ENCODE measurements at places on chromosomes 7 and 10. TPM values are rescaled to one million over a fixed set of nuclear protein-coding genes. Genes with fewer than 3 reads are reported as not detected.

GRCh38 chr7:31146030-31146429 is 93.9 kb downstream of the ADCYAP1R1 start:
- no peaks in the 10 kb centered on the region for H3K36me3 ChIP-seq
- H3K27ac ChIP-seq = no peak overlapping the region
- no peaks in the 10 kb centered on the region for H3K27me3 ChIP-seq
- no peaks in the 10 kb centered on the region for H3K4me1 ChIP-seq
- no peak for DNase-seq

TMEM176A gene
- total RNA-seq = 30.7 TPM

COL26A1 gene
- not detected for total RNA-seq

- no peak overlapping the region for H3K27ac ChIP-seq
- no peaks in the 10 kb centered on the region for H3K4me1 ChIP-seq
- no peak overlapping the region for H3K4me3 ChIP-seq
- no peaks in the 10 kb centered on the region for H3K27me3 ChIP-seq
These were observed 956.2 kb downstream of the SORCS3 start for GRCh38 chr10:105597312-105597711.

DNA sequence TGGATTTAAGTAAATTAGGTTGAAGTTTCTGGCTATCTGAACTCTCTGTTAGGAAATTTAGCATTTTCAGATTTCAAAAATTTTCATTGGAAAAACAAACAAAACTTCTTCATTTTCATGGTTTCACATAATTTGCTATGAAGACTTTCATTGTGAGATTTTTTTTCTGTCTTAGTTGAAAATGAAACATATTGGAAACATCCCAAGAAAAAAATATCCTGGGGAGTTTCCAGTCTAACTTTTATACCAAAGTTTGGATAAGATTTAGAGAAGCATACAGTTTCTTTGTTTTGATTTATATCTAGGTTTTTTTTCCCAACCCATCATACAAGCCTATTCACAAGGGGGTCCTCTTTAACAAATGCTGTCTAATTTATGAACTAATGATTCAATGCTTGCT is 300.5 kb upstream of the SEMA3A start:
- DNase-seq = no peak
- H3K27ac ChIP-seq = no peak overlapping the region
- H3K4me3 ChIP-seq = no peak overlapping the region
- H3K4me1 ChIP-seq = no peaks in the 10 kb centered on the region

DNA sequence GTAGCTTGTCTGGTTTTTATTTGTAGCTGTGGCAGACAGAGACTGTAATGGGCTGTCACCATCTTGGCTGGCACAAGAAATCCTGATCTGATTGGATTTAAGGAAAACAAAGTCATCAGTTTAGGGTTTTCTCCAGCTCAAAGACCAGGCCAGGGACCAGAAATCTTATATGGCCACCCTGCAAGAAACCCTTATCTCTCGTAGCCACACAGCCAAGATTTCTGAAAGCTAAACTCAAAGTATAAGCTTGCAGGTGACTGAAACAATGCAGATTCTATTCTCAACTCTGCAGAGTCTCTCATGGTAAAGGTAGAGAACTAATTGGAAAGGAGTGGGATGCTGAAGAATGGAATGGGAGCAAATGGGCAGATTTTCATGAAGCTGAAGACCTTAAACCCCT is 3.2 kb upstream of the ASB13 start:
- H3K27me3 ChIP-seq = no peaks in the 10 kb centered on the region
- H3K4me3 ChIP-seq = no peak overlapping the region
- DNase-seq = no peak

GRCh38 chr10:67603086-67603485 is 92.9 kb downstream of the CTNNA3 start:
- H3K27ac ChIP-seq = no peak overlapping the region
- H3K36me3 ChIP-seq = no peaks in the 10 kb centered on the region
- H3K4me3 ChIP-seq = no peak overlapping the region

DNA sequence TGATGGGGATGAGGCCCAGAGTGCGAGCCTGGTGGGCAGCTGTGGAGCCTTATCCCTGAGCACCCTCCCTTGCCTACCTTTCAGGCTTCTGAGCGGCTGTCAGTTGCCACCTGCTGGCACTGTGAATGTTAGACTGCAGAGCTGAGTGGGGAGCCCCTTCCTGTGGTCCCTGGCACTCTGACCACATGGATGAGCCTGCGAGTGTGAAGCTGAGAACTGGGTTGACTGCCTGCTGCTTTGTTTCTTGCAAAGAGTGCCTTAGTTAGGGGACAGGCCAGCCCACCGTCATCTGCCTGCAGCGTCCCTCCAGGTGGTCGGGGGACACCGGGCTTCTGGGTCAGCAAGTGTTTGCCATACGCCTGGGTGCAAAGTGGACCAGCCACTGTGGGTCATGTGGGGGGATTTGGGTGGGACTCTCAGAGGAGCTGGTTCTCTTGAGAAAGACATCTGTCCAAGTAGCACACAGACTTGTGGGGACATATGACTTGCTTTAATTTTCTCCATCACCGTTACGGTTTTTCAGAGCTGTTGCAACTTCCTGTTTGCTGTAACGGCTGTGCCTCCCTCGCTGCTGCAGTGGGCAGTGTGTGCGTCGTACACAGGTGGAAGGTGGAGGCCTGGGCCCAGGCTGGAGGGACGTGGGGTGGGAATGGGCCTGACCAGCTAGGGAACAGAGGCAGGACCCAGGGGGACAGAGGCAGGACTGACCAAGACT is 13.7 kb downstream of the INPP5A start:
- H3K4me3 ChIP-seq = no peak overlapping the region
- no peaks in the 10 kb centered on the region for H3K36me3 ChIP-seq
- no peak overlapping the region for H3K27ac ChIP-seq
- H3K27me3 ChIP-seq = no peaks in the 10 kb centered on the region
- H3K4me1 ChIP-seq = no peaks in the 10 kb centered on the region
- DNase-seq = no peak

DNA sequence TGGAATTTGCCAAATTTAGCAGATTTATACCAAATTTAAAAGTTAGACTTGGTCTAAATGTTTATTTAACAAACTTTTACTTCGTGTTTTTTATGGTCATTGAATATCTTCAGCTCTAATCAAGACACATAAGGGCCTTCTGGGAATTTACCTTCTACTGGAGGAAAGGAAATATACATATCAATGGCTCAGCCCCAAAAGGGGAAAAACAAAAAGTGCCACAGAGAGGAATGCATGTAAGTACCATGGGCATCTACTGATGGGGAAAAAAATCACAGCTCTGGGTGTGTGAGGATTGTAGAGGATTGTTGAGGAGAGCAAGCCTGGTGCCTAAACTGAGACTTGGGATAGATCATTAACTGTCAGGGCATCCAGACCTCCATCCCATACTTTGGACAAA is 260.3 kb downstream of the SORCS1 start:
- H3K36me3 ChIP-seq = no peaks in the 10 kb centered on the region
- no peak overlapping the region for H3K27ac ChIP-seq
- no peaks in the 10 kb centered on the region for H3K4me1 ChIP-seq

GRCh38 chr7:128739048-128739962 is at the start of gene CALU:
TSS of gene CALU (plus strand) at chr7:128739359. CDS start at chr7:128748584, 9,225 bp downstream.
- no peaks in the 10 kb centered on the region for H3K36me3 ChIP-seq
- peak; percentile 99 for DNase-seq
- peak within 1 kb of the TSS; percentile 70 for H3K4me3 ChIP-seq
- no peaks in the 10 kb centered on the region for H3K27me3 ChIP-seq
- H3K27ac ChIP-seq = peak within 1 kb of the TSS; percentile 59
- peaks cover 3% of the 10 kb centered on the region for H3K4me1 ChIP-seq

GRCh38 chr7:80264769-80265495 is 130.3 kb downstream of the GNAI1 start:
- no peak overlapping the region for H3K27ac ChIP-seq
- DNase-seq = no peak
- no peaks in the 10 kb centered on the region for H3K36me3 ChIP-seq
- no peaks in the 10 kb centered on the region for H3K4me1 ChIP-seq

DNA sequence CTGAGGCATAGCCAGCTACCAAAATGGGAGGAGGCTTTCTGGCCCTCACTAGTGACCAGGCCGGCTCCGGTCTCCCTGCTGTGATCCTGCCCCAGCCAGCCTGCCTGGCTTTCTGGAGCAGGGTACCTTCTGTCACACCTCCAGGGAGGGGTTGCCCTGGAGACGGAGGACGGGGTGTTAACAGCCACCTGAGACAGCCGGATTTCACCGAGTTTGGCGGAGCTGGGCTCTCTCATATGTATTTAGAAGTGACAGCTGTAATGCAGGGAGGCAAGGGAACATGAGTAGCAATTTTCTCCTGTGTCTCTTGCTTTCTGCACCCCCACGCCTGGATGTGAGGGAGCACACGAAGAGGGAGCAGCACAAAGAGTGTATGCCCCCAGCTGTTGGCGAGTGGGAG is 473.3 kb downstream of the PLXNA4 start:
- H3K4me3 ChIP-seq = no peak overlapping the region
- no peaks in the 10 kb centered on the region for H3K4me1 ChIP-seq
- no peaks in the 10 kb centered on the region for H3K27me3 ChIP-seq
- no peaks in the 10 kb centered on the region for H3K36me3 ChIP-seq
- no peak for DNase-seq
- H3K27ac ChIP-seq = no peak overlapping the region

CCL24 gene
- total RNA-seq = 2.4 TPM

DNA sequence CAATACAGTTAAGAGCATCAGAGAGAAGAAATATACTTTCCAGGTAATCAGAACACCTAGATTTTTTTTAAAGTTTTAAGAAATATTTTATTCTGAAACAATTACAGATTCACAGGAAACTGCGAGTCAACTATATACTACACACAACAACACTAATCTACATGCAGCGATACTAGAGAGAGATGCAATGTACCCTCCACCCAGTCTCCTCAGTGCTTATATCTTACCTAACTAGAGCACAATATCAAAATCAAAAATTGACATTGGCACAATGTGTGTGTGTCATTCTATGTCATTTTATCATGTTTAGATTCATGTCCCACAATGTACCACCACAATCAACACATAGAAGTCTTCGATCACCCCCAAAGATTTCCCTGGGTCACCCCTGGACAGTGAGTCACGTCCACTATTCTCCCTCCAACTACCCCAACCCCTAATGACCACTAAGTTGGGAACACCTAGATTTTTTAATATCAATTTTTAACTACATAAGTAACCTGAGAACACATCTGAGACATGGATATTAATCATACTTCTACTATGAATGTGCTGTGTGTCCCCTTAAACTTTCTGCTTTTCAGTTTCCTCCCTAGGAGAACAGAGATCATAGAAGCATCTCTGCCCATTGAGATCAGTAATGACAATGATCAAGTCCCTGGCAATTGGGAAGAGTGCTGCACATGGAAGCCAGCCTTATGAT is 86.5 kb downstream of the GSAP start:
- DNase-seq = no peak
- H3K27ac ChIP-seq = peak overlapping the region; percentile 12
- H3K4me1 ChIP-seq = no peaks in the 10 kb centered on the region

- H3K4me3 ChIP-seq = no peak overlapping the region
- peaks cover 4% of the 10 kb centered on the region for H3K4me1 ChIP-seq
- peak overlapping the region; percentile 64 for H3K27ac ChIP-seq
- H3K27me3 ChIP-seq = no peaks in the 10 kb centered on the region
These were observed 64.8 kb upstream of the DNAJB6 start for GRCh38 chr7:157271991-157272324.

AKR1D1 gene
- total RNA-seq = not detected

ACBD7 gene
- not detected for total RNA-seq

DNA sequence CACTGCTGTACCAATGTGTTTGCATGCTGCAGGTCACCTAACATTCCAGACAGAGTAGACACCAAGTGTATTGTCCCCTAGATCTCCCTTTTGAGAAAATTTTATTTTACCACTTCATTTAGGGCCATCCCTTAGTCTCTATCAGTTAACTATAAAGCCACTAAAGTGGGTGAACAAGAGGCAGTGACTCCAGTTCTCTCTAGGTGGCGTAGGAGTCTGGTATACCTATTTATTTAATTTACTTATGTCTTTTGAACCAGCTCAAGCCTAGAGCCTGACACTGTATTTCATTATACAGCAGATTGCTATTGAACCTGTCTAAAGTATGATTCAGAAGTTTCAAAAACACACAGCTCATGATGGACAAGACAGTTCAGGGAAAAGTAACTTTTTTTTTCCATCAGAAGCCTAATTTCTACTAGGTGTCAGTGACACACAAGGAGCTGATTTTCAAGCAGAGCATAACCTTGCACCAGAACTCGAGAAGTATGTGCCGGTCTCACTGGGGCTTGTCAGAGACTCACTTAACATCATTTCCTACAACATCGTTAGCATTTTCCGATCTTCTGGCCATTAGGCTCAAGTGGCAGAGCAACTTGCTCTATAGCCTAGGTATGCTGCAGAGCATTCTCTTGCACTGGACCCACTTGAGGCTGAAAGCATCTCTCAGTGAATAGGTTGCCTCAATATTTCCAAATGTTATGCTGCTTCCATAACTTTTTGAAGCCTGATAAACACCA is 175.4 kb downstream of the CDC14C start:
- H3K27me3 ChIP-seq = no peaks in the 10 kb centered on the region
- H3K4me1 ChIP-seq = no peaks in the 10 kb centered on the region
- H3K4me3 ChIP-seq = no peak overlapping the region

DNA sequence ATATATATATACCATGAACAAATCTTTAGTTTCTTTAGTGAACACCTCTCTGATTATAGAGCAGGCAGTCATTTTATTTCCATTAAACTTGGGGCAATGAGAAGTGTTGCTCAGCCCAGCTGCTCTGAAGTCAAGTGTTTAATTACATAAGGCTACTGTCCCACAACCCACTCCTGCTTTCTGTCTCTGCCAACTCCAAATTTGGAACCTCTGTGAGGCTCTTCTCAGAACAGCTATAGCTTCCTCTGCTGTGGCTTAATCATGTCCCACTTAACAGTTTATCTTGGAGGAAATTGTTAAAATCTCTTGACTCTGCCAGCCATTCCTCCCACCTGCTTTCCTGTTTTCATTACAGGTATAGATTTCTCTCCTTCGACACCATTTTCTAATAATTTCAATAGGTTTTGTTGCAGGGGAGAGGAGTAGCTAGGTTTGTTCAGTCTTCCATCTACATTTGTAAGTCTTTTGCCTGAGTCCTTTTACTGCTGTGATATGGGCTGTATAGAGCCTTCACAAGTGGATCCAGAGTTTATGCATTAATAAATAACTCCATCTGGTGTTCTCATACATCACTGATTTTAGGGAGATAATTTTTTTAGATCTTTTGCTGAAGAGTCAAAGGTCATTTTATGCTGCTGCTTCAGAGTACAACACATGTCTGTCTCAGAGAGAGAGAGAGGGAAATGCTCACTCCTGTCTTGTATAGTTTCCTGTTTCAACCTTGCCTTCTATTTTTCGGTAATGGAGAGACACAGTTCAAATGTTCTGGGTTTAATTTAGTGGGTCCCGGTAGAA is 170.4 kb downstream of the WNT2 start:
- H3K27ac ChIP-seq = no peak overlapping the region
- no peaks in the 10 kb centered on the region for H3K27me3 ChIP-seq
- peaks cover 2% of the 10 kb centered on the region for H3K36me3 ChIP-seq
- no peak for DNase-seq

All from aorta (tissue), 5 donors.